ENCODE measurements at places on chromosomes 1 and 21.

- no peak overlapping the region for H3K4me3 ChIP-seq
- no peaks in the 10 kb centered on the region for H3K4me1 ChIP-seq
- no peak overlapping the region for H3K27ac ChIP-seq
- H3K36me3 ChIP-seq = no peaks in the 10 kb centered on the region
- DNase-seq = no peak
Measured at GRCh38 chr1:218712677-218713076, 367.5 kb downstream of the TGFB2 start.

GRCh38 chr1:164659621-164660411 lies 100.8 kb downstream of the PBX1 start:
- peak overlapping the region; percentile 75 for H3K27ac ChIP-seq
- no peaks in the 10 kb centered on the region for H3K36me3 ChIP-seq
- H3K27me3 ChIP-seq = no peaks in the 10 kb centered on the region
- H3K4me3 ChIP-seq = no peak overlapping the region

DNA sequence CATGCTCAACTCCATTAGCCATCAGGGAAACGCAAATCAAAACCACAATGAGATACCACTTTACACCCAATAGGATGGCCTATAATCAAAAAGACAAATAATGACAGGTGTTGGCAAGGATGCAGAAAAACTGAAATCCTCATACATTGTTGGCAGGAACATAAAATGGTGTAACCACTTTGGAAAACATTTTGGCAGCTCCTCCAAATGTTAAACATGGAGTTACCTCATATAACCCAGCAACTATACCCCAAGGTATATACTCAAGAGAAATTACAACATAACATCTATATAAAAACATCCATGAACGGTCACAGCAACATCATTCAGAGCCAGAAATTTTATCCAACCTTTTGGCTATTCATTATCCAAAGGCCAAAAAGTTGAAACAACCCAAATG lies 11.6 kb downstream of the EIF4G3 start:
- H3K27me3 ChIP-seq = no peaks in the 10 kb centered on the region
- DNase-seq = no peak
- no peaks in the 10 kb centered on the region for H3K36me3 ChIP-seq
- no peak overlapping the region for H3K4me3 ChIP-seq

GRCh38 chr1:61463220-61463619 lies 261.7 kb downstream of the TM2D1 start:
- no peak for DNase-seq
- H3K4me3 ChIP-seq = no peak overlapping the region
- no peaks in the 10 kb centered on the region for H3K4me1 ChIP-seq
- H3K27ac ChIP-seq = no peak overlapping the region
- no peaks in the 10 kb centered on the region for H3K36me3 ChIP-seq

GRCh38 chr1:196546272-196547111 lies 61.7 kb downstream of the KCNT2 start:
- no peaks in the 10 kb centered on the region for H3K36me3 ChIP-seq
- H3K4me1 ChIP-seq = no peaks in the 10 kb centered on the region
- no peaks in the 10 kb centered on the region for H3K27me3 ChIP-seq
- no peak overlapping the region for H3K27ac ChIP-seq

Measured in body of pancreas (tissue), 4 donors.